ENCODE measurements at places on chromosomes 12 and 14.

GRCh38 chr12:16555630-16556029 is 50.3 kb downstream of the LMO3 start:
- no peak for DNase-seq

DNA sequence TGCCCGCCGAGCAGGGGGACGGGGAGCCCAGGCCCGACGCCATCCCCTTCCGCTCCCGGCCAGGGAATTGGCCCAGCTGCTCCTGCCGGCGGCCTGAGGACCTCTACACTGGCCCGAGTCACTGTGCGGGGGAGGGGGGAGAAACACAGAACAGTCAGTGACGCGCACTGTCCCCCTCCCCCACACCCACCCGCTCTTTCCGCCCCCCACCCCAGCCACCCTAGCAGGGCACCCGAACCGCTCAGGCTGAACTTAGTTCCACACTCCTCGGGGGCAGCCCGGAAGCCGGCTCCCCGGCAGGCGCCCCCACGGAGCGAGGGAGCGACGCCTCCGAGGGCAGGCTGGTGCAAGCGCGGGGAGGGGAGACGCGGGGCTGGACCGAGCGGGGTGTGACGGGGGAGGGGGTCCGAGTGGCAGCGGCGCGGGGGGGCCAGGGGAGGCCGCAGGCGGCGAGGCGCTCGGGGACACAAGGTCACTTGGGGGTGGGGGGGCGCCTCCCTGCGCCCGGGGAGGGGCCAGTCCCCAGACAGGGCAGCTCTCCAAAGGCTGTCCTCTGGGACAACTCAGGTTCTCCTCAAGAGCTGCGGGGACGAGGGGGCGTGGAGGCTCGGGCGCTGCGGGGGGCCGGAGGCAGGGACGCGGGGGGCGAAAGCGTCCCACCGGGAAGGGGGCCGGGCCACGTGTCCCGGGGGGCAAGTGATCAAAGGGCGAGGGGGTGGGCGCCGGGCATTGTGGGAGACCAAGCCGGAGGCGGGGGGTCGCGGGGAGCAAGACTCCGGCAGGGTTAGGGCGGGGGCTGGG is 648 bp downstream of the CHD4 start:
- DNase-seq: peak; percentile 62

GRCh38 chr12:105467710-105468366 is 137.3 kb downstream of the C12orf75 start:
- DNase-seq: no peak

DNA sequence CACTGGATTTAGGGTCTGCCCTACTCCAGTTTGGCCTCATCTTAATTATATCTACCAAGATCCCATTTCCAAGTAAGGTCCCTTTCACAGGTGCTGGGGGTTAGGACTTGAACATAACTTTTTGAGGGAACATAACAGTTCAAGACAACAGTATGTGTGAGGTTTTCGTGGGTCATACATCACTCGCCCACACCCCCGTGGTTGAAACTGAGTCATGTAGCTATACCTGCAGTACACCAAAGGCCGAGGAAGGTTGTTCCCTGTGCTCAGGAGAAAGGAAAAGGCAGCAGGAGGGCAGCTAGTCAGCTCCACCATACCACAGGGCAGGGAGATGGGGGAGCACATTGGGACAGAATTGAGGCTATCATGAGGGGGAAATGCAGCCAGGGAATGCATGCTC is 167.0 kb downstream of the PPM1H start:
- DNase-seq: no peak

GRCh38 chr12:104286516-104287482 is 16.7 kb upstream of the EID3 start:
- peak; percentile 99 for DNase-seq

DNA sequence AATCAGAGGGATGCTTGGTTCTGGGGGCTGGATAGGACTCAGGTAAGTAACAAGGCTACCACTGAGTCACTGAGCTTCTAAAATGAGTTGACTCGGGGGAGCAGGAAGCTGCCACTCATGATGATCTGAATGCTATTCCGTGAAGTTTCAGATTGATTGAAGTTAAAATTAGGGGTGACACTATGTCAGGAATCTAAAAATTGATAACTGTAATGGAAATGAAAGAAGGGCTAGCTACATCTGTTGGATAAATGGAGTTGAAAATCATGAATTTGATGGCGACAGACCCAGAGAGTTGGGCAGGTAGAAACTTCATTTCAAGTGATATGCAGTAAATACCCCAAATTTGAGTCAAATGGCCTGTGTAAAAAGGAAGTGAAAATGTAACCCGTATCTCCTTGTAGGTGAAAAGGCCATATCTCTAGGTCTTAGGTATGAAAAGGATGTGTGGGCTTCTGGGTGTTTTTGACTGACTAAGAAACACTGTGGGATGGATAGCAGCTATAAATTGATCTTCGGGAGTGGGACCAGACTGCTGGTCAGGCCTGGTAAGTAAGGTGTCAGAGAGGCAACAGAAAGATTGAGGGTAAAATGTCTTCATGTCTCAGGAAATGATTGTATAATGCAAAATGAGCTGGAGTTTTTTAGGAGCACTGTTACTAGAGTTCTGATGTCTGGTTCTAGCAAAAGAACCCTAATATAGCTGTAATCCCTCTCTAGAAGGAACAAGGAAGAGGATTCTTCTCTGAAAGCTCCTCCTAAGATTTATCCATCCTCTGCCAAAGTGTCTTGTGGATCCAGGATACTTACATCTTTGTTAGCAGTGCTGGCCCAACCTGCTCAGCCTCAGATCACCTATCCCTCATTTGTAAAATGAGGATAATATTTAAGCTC is 57.3 kb downstream of the DAD1 start:
- no peak for DNase-seq

DNA sequence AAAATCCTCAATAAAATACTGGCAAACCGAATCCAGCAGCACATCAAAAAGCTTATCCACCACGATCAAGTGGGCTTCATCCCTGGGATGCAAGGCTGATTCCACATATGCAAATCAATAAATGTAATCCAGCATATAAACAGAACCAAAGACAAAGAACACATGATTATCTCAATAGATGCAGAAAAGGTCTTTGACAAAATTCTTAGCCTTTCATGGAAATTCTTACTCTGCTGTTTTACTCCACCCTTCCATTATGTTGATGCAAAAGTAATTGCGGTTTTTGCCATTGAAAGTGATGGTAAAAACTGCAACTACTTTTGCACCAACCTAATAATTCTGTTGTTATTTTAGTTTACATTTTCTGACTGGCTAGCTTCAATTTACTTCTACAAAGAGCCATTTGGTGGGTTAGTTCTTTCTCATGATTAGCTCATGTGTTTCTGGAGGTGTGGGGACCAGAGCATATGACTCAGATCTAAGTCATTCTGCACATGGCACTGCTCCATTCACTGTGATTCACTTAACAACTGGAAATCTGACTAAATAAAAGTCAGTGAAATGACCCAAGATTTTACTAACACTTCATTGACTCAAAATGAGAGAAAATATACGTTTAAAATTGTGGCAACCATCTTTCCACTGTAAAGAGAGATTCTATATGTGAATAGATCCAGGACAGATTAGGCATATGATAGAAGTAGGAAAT is 99.9 kb downstream of the TMTC3 start:
- peak; percentile 31 for DNase-seq

GRCh38 chr14:79443602-79444001 is 767.7 kb downstream of the DIO2 start:
- no peak for DNase-seq

DNA sequence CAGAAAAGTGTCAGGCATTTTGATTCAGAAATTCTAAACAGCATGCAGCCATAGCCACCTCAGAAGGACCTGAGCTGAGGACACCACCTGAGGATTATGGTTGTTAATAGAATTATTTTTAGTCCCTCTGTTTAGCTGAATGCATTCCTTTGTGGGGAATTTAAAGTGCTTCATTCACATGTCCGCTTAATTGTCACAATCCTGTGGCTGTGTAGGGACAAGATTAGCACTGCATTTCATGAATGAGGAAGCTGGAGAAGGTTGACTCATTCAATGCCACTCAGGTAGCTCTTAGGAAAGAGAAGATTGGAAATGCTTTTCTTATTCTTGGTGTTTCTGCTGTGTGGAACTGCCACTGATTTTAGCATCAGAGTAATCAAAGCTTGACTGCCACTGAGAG is 42.0 kb upstream of the KRR1 start:
- no peak for DNase-seq

DNA sequence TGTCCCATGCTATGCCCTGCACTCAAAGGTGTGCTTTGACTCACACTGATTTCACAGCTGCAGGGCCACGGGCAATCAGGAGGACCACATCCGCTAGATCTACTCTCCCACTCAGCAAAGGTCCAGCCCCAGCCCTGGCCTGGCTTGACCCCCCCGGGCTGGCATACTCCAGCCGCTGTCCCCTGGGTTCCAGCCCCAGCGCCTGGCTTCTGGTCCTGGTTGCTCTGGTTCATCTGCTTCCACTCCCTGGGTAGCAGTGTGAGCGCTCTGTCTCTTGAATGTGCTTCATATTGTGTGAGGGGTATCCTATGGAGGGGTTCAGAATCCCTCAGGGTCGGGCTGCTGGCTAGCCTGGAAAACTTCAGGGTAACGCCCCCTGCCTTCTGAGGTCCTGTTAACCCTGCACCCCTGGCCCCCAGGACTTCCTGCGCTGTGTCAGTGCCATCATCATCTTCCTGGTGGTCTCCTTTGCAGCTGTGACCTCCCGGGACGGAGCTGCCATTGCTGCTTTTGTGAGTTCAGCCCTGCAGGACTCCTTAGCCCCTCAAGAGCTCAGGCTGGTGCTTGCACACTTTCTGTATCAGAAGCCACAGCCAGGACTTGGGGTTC is 1.9 kb downstream of the CMTM5 start:
- DNase-seq: no peak

GRCh38 chr14:20610002-20610765 is 19.0 kb upstream of the RNASE12 start:
- peak; percentile 86 for DNase-seq

- DNase-seq: no peak
Observed at GRCh38 chr12:66131067-66131688, 628 bp upstream of the LLPH start.

- DNase-seq: no peak
Observed at GRCh38 chr12:66268562-66268961, 33.7 kb upstream of the HELB start.

DNA sequence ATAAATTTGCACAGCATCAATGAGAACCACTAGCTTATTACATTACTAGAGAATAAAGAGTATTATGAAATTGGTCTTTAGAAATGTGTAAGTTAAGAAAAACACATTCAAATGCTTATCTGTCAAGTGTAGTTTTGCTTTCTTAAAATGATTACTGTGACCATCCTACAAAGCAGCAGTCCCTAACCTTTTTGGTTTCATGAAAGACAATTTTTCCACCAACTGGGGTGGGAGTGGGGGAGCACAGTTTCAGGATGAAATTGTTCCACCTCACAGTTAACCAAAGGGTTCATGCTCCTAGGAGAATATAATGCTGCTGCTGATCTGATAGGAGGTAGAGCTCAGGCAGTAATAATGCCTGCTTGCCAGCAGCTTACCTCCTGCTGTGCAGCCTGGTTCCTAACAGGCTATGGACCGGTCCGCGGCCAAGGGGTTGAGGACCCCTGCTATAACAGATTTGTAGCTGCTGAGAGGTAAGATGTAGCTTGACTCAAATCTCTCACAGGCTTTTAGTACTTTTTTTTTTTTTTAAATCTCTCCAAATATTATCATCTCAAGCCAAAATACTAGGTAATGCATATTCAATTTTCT is 45.4 kb downstream of the PPP4R3A start:
- DNase-seq: no peak

DNA sequence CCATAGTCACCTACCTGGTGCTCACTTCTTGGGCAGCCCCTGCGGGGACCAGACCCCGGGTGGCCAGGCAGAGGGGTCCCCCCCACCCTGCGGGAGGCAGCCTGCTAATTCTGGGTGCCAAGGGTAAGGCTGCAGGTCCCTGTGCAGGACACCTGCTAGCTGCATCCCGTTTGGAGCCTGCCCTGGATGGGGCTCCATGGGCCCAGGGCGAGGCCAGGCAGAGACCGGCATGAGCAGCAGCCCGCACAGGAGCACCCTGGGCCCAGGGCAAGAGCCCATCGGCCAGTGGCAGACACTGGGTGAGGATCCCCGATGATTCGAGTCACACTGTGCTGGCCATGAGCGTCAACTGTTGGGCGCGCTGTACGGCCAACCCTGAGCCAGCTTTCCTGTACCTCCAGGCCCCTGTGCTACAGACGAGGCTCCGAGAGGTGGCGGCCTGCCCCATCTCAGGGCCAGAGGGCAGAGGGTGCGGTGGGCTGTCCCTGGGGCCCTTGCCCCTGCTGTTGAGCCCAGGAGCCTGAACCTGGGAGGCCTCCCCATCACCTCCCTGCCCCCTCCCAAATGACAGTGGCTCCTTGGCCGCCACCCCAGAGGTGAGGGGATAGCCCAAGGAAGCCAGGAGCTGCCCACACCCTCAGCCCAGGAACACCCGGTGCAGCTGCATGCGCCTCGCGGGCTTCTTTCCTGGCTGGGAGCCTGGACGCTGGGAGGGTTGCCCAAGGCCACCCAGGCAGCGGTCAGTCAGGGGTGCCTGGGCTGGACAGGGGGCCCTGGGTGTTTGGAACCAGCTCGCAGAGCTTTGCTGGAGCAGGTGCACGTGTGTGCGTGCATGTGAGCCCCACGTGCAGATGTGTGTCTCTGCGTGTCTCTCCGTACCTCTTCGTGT is 47.7 kb downstream of the CYP46A1 start:
- no peak for DNase-seq

DNA sequence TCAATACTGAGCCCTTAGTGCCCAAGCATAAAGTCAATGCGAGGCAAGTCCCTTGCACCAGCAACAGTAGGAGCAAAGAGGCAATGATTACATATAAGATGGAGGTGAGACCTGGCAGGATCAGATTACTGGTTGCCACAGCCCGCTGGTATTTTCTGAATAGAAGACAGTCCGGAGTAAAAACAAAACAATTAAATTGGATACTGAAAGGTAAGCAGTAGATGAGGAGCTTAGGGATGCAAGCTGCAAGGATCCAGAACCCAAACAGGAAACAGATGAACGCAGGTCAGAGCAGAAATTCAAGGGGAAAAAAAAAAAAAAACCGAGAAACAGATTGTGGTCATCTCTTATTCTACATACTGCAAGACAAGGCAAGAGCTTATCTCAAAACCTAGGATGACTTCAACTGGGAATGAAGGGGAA is 119.6 kb downstream of the MED13L start:
- no peak for DNase-seq

GRCh38 chr12:62899568-62900390 is 35.2 kb downstream of the PPM1H start:
- DNase-seq: no peak

DNA sequence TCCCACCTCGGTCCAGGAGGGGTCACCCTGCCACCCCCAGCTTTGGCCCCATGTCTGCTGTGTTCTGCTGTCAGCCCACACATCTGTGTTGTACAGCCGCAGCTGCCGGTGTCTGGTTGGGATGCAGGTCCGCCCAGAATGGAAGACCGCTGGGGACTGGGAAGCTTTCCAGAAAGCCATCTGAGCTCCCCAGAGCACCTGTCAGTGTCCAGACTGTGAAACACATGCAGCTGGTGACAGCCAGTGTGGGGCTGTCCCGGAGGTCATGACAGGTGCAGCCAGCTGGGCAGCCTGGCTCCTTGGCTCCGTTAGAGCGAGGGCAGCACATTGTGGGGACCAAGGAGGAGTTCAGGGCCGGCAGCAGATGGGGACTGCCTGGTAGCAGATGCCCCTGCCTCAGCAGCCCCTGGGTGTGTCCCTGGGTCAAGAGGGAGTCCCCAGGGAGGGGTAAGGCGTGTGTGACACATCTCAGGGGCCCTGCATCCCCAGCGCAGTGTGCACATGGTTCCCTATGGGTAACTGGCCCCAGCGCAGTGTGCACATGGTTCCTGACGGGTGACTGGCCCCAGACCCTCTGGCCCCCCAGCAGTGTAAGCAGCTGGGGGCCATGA is 16.4 kb downstream of the CEP170B start:
- no peak for DNase-seq

- peak; percentile 2 for DNase-seq
Observed at GRCh38 chr12:58888131-58888783, 32.0 kb downstream of the LRIG3 start.

- DNase-seq: peak; percentile 65
Observed at GRCh38 chr12:106248312-106248845, 559 bp upstream of the CKAP4 start.
